ENCODE measurements at places on chromosomes 13 and 19.

- no peak for DNase-seq
Observed at GRCh38 chr19:14435320-14436050, 2.4 kb downstream of the PKN1 start.

- no peak for DNase-seq
Observed at GRCh38 chr13:77820431-77821149, 98.0 kb downstream of the EDNRB start.

- no peak for DNase-seq
Observed at GRCh38 chr19:33005440-33005839, 33.4 kb downstream of the FAAP24 start.

DNA sequence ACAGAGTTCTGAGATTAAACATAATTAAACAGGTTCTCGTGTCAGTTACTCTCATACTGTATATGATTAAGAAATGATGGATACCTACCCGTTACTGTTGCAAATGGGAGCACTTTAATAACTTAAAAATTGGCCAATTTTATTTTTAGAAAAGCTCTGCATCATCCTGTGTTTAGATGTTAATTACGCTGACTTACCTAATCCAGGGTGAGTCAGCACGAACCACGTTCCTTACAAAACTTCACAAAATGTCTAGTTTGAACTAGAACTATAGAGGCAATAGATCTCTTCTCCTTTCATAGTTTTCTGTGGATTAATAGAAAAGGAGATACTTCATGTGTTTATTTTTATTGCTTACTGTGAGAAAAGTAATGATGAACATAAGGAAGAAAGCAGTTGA, 363.9 kb downstream of the MYO16 start:
- no peak for DNase-seq

DNA sequence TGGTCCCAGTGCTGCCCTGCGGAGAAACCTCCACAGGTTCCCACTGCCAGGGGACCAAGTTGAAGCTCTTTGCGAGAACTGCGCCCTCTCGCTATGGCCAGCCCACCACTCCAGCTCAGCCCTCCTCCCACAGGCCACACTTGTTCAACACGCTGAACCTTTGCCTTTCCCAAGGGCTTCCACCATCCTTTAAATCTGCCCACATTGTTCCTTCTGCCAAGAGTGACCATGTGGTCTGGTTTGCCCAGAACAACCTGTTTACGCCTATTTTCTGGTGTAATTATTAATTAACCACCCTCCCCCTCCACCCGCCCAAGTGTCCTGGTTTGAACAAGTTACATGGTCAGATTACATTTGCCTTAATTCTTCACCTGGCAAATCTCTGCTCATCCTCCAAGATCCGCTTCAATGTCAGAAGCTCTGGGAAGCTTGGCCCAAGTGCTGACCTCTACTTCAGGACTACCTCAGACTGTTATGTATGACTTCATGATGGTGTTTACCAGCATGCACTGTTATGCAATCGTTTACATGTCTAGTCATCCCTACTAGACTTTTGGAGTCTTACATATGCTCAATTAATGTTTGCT, 12.0 kb upstream of the USP12 start:
- DNase-seq, result no peak

DNA sequence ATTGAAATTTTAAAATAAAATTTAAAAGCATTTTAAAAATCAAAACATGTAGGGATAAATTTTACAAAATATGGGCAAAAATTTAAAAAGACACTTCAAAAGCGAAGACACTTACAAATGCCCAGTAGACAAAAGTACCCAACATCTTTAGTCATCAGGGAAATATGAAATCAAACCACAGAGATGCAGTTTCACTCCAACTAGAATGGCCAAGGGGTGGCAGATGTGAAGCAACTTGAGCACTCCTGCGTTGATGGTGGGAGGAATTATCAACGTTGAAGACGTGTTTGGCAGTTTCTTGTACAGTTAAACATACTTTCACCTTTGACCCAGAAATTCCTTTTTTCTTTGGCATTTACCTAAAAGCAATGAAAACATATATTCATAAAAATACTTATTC, 518.0 kb upstream of the SGCG start:
- no peak for DNase-seq

DNA sequence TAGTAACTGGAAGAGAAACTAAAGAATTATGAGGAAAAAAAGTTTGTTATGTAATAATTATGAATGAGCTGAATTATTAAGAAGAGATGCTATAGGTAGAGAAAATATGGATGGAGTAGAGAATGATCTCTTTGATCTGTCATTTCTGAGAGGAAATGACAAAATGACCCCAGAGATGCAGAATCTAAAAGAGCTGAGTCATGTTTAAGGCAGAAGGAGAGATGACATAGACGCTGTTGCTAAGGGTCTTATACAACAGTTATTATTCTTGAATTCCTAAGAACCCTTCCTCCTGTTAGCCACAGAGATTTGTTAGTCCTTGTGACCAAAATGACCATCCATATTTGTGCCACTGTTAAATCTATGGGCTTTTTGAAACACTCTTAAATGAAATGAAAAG, 58.3 kb upstream of the FREM2 start:
- no peak for DNase-seq

DNA sequence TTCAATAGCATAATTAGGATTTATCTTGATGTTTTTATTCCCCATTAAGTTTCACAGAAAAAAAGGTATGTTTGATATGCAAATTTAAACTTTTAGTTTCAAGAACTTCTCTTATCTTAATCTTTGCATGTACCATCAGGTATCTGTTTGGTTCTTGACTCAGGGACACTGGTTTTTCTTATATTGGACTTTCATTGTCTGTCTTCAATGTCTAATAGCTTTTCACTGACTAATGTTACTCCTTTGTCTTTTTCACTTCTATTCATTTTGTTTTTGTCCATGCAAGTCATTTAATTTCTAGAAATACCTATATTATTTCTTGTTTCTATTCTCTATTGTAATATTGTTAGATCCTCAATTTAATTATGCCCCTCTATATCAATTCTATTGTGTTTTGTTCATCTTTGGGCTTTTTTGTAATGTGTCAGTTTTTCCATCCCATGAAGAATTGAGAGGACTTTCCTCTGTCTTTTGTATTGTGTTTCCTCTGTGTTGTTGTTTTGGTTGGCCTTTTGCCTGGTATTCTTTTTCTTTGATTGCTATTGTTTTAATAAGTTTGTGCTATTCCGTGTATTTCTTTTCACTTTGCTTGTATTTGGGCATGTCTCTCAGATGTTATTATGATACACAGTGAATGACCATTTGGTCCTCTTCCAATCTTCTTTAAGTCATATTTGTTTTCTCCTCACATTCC, 58.3 kb upstream of the ANKRD10 start:
- DNase-seq, result no peak

- DNase-seq, result no peak
Observed at GRCh38 chr13:62193919-62194318, 778.3 kb upstream of the PCDH20 start.

- DNase-seq, result no peak
Observed at GRCh38 chr13:48624858-48625257, 28.9 kb upstream of the CYSLTR2 start.

GRCh38 chr19:46714444-46715106, 2.3 kb downstream of the PRKD2 start:
- DNase-seq, result no peak

GRCh38 chr13:101579281-101579802, 126.9 kb downstream of the ITGBL1 start:
- no peak for DNase-seq

DNA sequence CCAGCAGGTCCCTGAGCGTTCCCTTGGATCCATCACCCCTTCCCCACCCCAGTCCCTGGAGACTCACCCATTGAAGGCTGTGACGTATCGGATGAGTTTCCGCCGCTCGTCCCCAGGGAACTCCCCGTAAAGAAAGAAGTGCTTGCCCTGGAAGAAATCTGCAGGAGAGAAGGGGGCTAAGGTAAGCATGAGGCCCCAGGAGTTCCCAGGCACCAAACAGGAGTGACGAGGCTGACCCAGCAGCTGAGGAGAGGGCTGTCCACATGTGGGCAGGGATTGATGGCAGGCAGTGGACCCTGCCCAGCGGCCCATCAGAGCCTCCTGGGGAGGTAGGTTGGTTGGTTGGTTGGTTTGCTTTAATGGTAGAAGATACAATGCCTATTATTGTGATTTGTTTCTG, 11.1 kb downstream of the ZNF575 start:
- no peak for DNase-seq

- DNase-seq, result no peak
Observed at GRCh38 chr19:38974624-38975213, 823 bp downstream of the FBXO17 start.

GRCh38 chr13:23789576-23790346, 99.4 kb downstream of the MIPEP start:
- DNase-seq, result no peak

DNA sequence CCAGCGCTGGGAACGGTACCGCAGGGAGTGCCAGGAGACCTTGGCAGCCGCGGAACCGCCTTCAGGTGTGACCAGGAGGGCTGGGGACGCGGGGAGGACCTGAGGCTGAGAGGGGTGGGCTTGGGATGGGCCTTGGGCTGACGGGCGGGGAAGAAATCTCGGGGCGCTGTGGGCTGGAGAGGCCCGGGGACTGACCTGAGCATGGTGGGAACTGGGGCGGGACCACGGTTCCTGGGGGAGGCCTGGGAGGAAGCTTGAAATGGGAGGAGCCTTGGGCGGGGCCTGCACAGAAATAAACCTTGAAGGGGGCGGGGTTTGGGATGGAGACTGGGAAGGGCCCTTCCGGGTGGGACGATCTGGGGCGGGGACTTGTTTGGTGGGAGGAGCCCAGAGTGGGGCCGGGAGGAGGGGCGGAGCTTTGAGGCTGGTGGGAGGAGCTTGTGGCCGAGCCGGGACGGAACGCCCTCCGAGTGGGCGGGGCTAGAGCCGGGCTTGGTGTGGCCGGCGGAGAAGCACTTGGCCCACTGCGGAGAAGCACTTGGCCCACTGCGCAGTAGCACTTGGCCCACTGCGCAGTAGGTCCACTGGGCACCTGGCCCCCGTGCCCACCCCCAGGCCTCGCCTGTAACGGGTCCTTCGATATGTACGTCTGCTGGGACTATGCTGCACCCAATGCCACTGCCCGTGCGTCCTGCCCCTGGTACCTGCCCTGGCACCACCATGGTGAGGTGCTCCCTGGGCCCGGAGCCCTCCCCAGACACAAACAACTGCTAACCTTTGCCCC, 2.8 kb downstream of the GIPR start:
- DNase-seq, result peak; percentile 25

GRCh38 chr19:29497686-29498436, 27.9 kb upstream of the VSTM2B start:
- no peak for DNase-seq

DNA sequence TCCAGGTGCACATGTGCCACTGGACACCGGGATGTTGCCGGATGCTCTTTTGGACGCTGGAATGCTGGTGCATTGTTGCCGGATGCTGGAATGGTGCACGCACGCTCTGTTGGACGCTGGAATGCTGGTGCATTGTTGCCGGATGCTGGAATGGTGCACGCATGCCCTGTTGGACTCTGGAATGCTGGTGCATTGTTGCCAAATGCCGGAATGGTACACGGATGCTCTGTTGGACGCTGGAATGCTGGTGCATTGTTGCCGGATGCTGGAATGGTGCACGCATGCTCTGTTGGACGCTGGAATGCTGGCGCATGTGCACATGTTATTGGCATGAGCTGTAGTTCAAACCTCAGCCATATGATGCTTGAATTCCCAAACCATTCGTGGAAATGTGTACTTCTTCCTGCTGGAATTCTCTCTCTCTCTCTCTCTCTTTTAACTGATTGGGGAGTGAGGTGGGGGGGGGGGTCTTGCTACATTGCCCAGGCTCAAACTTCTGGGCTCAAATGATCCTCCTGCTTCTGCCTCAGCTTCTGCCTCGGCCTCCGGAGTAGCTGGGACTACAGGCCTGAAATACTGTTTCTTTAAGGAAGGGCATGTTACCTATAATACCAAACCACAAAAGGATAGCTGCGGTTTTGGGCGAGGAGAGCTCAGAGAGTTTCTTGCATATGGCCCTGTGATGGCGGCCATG, 1.2 kb upstream of the MCF2L start:
- DNase-seq, result no peak

- DNase-seq, result no peak
Observed at GRCh38 chr13:52798770-52799430, 49.5 kb downstream of the PCDH8 start.

DNA sequence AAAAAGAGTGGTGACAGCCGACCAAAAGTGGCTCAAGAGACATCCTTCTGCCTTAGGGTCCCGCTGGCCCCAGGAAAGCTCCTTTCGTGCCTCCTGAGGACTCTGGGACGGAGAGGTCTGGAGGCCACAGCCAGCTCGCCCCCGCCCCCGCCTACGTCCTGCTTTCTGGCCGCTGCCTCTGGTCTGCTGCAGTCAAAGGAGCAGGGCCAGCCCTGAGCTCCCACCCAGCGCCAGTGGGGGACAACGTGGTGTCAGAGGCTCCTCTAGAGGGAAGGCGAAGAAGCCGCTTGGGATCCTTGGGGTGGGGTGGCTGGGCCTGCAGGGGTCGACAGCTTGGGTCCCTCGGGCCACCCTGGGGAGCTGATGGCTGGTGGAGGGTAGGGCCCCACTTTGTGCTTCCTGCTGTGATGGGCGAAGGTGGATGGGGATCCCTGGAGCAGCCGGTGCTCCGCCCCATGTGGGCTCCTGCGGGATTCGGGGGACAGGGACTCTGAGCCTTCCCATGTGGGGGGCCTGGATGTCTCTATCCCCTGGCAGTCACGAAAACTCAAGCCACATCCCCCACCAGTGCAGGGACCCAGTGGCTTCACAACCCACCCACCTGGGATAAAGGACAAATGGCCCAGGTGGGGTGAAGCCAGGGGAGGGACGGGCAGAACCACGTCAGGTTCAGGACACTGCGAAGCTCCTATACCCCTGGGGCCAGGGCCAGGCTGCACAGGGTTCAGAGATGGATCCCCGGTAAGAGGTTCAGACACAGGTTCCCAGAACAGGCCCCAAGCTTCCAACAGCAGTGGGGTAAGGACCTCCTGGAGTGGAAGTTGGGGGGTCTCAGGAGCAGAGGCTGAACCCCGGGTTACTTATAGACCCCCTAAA, 9.0 kb upstream of the DIRAS1 start:
- no peak for DNase-seq

GRCh38 chr19:44512326-44513298, 12.3 kb upstream of the ZNF180 start:
- DNase-seq, result no peak

- no peak for DNase-seq
Observed at GRCh38 chr13:87677496-87678371, 6.6 kb downstream of the SLITRK5 start.

GRCh38 chr13:80374444-80374843, 33.5 kb upstream of the SPRY2 start:
- no peak for DNase-seq

DNA sequence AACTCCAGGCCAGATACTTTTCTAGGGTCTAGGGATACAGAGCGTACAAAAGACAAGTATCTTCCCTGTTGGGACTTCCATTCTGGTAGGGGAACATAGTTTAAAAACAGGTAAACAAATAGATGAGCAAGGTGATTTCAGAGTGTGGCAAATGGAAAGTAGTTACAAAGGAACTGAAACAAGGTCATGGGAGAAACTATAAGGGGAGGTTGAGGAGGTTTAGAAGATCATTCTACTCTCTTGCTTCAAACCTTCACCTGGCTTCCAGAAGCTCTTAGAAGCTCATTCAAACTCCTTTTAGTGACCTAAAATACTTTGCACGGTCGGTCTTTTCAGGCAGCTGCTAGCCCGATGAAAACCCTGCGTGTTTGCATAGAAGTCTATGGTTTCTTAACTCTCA, 9.1 kb downstream of the FFAR2 start:
- no peak for DNase-seq

All from activated naive CD4-positive, alpha-beta T cell (primary cell).